GM04503 (cell line): ENCODE measurements at places on chromosomes 16 and 17.

DNA sequence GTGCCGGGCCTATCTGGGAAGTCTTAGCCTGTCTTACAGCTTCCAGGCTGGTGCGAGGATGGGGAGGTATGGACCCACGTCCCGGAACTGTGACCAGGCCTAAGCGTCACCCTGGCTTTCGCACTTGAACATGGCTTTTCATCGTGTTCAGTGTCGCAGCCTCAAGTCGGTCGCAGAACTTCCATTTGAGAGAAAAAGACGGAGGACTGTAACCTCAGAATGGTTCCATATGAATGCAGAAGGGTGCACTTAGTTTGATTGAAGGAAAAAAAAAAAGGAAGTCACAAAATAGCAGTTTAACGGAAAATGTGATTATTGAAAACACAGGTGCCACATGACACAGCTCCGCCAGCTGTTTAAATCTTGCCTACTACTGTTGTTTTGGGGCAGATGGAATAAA, 30.2 kb upstream of the JPT2 start:
- DNase-seq = no peak

- no peak for DNase-seq
Measured at GRCh38 chr17:80360396-80360795, 54.6 kb upstream of the ENDOV start.

- DNase-seq = no peak
Measured at GRCh38 chr17:28161311-28161710, 118.8 kb downstream of the NLK start.

- DNase-seq = no peak
Measured at GRCh38 chr16:68236137-68236825, 354 bp upstream of the ESRP2 start.

GRCh38 chr16:30546115-30546514, 11.5 kb upstream of the ZNF747 start:
- DNase-seq = no peak

DNA sequence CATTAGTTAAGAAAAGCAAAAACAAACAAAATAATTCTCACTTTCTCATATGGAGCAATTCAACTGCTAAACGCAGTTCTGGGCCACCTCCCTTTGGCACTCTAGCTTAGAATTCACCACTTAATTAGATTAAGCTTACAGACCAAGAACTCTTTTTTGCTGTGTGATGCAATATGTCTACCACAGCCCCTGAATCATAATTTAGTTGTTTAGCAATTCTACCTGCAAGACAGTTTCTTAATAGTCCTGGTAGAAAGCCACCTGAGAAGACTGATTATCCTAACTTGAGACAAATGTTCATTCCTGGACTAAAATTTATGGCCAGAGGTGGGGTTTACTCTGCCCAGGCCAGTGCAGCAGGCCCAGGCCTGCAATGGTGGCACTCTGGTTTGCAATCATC, 205.9 kb downstream of the HS3ST3A1 start:
- no peak for DNase-seq

DNA sequence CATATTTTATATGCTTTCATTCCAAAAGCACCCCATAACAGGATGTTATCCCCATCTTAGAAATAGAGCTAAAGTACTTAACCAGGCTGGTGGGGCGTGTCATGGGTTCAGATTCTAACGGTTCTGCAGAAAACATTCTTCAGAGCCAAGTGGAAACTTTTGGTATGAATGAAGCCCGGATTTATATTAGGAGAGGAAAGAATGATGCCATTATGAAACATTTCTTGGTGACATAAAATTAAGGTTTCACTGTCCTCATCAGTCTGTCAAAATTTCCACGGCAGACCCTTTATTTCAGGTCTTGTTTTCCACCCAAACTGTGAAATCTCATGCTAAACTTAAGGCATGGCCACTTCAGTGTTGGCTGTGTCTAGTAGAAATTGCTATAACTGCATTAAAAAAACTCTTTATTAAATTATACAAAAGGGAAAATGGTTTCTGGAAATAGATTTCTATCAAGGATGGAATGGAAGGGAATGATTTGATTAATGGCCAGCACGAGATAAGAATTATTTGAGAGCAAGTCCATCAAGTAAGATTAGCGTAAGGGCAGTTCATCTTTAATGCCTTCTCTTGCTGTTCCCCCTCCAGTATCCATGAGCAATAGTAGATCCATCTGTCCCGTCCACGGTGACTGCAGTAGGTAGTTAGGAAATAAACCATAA, 11.7 kb downstream of the PRKCA start:
- DNase-seq = no peak

DNA sequence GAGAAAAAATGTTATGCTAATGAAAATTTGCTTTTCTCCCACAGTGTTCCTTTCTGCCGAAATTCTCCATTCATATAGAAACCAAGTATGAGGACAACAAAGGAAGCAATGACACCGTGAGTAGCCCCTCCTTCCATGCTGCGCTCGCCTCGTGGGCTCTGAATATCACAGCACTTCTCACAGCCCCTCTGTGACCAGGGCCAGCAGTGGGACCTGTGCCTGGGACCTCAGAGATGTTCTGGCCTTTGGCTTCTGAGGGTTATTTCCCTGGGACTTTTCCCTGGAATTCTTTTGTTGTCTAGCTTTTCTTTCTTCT, 139.6 kb upstream of the NOL11 start:
- DNase-seq = no peak

DNA sequence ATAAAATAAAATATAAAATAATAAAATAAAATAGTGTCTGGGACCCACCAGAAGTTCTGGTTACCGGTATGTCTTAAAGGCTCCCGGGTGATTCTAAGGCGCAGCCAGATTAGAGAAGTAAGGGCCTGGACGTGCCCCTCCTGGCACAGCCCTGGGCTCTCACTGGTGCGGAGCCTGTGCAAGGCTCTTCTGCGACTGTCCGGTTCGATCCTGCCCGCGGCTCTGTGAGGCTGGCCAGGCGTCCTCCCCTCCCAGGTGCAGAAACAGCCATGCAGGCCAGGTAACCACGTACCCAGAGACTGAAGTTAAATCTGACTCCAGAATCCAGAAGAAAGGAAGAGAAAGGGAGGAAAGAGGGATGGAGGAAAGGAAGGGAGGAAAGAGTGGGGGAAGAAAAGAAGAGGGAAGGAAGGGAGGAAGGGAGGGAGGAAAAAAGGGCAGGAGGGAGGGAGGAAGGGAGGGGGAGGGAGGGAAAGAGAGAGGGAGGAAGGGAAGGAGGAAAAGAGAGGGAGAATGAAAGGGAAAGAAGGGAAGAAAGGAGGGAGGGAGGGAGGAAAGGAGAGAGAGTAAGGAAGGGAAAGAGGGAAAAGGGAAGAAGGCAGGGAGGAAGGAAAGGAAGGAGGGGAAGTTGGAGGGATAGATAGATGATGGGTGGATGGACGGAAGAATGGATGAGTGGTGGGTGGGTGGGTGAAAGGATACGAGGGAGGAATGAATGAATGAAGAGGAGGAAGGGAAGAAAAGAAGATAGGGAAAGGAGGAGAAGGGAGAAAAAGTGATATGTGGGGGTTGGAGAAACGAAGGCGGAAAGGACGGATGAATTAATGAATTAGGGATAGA, 42.3 kb downstream of the C16orf82 start:
- no peak for DNase-seq

DNA sequence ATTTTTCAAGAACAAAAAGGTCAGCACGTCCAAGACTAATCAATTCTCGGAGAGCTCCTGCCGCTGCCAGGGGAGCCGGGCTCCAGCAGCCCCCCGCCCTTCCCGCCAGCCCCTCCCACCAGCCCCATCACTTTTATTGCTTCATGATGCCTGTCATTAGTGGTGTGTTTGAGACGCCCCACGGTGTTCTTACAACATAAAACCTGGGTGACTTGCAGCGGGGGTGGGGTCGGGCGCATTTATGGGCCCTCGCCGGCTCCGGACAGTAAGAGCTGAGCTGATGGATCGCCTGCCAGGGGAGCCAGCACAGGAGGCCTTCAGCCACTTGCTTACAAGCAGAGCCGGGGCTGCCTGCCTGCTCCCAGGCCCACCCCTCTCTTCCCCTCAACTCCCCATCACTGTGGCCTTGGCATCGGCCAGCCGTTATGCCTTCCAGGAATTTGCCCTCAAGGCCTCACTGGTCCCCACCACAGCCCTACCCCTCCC, 82.9 kb upstream of the CBX4 start:
- DNase-seq = no peak

- DNase-seq = no peak
Measured at GRCh38 chr16:4340443-4340842, 10.7 kb downstream of the PAM16 start.

- DNase-seq = no peak
Measured at GRCh38 chr16:29898135-29898803, 1.1 kb downstream of the SEZ6L2 start.

DNA sequence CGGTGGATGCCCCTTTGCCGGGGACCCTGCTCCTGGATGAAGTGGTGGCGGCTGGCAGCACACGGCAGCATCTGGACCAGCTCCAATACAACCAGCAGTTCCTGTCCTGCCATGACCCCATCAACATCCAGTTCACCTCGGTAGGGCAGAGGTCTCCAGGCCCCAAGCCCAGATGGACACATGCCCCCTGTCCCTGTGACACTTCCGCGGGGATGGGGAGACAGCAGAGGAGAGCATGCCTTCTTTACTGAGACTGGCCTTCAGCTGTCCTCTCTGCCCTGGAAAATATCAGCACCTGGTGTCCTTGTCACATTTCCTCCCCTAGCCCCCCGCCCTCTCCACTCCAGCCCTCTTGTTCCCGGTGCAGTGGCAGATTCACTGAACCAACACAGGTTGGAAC, 6.2 kb downstream of the CHAD start:
- DNase-seq = no peak

DNA sequence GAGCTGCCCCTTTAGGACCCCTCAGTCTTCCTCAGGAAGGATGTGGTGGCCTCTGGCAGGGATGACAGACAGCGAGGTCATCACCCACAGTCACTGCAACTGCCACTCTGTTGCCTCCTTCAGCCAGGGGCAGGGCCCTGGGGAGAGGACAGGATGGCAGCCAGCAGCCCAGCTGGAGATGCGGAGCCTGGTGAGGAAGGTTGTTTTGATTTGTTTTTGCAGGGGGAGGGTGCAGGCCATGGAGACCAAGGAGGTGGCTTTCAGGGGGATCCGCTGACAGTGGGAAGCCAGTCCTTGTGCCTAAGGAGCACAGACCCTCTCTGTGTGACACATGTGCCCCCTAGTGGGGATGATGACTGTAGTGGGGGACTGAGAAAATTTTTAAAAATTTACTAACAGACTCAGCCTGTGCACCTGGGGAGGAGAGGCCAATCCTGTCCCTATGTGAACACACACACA, 7.4 kb downstream of the PRCD start:
- DNase-seq = no peak

GRCh38 chr17:50799582-50799981, 32.3 kb upstream of the ANKRD40CL start:
- no peak for DNase-seq

- DNase-seq = no peak
Measured at GRCh38 chr16:52494145-52494544, 52.8 kb downstream of the TOX3 start.

GRCh38 chr16:11794996-11795886, 1.8 kb downstream of the ZC3H7A start:
- DNase-seq = no peak

DNA sequence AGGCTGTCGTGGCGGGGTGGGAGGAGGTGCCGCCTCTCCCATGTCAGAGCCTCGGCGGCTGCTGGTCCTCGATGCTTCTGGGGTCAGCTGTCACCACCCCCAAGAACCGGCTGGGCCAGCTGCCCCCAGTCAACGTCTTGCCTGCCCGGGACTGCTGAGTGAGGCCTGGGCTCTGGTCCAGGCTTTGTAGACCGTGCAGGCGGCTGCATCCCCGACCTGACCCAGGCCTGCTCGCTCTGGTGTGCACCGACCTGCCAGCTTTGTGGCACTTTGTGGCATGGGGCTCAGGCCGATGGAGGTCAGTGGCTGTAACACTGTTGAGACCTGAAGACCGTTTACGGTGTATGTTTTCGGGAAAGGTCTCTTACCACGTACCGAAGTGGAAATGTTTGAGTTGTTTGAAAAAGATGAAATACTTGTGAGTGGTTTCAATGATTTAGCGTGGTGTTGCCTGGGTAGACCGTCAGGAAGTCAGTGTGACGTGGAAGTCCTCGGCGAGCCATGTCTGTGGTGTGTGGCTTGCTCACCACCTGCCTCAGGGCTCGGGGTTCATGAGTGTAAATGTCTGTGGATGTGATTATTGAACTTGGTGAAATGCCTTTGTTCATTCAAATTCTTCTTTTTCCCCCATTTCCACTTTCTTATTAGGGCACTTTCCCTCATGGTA, 53.2 kb upstream of the ZNF750 start:
- DNase-seq = no peak

GRCh38 chr16:89586218-89586617, 10.7 kb downstream of the CPNE7 start:
- DNase-seq = no peak

DNA sequence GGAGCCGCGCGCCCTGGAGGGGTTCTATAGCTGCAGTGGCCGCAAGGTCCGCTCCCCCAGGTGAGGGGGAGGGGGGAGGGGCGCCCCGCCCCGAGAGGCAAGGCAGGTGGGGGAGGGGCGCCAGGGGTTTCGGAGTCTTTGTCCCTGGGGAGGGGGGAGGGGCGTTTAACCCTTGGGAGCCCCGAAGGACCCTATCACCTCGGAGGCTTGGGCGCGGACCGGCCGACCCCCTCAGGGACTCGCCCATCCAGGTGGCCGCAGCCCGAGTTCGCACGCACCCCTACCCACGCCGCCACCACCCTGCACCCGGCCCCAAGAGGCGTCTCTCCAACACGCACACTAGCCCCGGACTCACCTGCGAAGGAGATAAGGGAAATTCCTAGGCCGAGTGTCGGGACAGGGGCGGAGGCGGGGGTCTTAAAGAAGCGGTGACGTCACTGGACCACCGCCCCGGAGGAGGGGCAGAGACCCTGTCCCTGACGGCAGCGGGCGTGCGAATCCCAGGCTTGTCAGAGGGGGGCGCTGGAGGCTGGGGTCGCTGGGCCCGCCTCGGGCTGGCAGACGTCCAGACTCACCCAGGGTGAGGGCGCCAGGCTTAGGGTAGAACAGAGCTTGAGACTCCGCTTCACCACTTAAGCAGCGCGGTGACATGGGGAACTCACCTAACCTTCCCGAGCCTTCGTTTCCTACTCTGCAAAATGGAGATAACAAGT, at the start of gene CLDN6:
Gene CLDN6 (minus strand): TSS at position 390 of the 713 bp plus-strand sequence. CDS start 2,162 bp downstream, outside the sequence.
- no peak for DNase-seq

DNA sequence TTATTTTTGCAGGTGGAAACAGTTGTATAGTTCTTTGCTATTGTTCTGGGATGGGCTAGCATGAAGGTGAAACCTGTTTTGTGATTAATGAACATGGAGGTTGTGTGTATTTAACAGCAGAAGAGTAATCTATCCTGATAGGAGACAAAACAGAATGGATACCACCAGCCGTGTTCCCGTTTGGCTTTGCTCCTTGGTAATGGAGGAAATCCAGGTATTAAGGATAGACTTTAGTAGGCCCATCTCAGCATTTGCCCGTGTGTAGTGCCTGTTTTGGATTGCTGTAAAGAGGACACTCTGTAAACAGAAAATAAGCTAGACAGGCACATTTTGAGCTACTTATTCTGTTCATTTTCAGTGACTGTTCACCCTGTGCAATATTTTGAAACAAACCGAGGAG, 215.1 kb downstream of the RBFOX1 start:
- no peak for DNase-seq

GRCh38 chr16:8887431-8887765, 5.2 kb downstream of the LITAFD start:
- DNase-seq = no peak
